ENCODE measurements at places on chromosomes 3 and 15.
A peak's percentile ranks its signal among the peaks of the same experiment; 100 is the strongest.

DNA sequence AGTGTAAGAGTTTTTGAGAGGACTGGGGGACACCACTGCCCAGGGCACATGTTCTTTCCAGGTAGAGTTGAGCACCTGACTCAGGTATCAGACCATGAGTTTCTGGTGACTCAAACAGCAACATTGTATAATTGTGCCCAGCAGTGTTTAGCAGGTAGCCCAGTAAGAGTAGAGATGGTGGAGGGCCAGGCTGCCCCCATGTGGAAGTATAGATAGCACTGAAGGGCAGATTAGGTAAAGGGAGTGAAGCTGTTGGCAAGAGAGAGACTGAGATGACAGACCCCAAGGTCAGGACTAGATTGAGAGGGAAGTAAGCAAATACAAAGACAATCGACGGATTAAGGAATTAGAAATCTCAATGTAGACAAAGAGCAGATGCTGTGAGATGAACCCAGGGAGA, 74.6 kb downstream of the TRIM42 start:
- no peak for DNase-seq

DNA sequence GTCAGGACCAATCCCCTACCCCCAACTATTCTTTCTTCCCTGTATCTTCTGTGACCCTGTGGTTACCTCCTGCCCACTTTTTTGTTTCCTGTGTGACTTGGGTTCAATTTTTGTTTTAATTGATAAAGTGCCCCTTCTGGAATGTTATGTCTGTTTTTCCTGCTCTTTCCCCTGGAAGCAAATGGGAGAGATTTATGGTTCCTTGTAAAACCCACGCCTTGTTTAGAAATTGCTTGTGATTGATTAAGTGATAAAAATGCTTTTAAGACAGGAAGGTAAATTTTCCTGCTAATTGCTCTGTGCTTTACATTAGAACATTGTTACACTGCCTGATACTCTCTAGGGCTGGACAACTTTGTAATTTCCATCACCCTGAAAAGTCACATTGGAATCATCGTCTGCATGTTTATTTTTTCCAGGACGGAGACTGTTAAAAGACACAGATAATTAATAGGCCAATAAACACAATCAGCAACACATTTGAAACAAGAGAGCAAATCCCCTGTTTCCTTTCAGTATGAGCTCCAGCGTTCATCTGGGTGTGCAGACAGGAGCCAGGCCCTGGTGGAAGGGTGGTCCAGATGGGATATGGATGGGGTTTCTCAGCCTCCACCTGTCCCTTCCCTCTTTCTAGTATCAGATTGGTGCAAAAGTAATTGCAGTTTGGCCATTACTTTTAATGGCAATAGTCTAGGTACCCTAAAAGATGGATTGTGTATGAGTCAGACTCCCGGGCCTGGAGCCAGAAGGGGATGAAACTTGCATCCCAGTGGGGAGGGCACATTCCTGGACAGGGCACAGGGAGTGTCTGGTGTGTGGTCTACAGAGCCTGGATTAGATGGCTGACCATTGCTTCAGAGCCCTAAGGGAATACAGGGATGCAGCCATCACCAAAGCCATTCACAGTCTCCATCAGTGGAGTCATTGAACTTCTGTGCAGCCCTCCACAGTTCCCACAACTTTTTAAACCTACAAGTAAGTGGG, 58.1 kb upstream of the AGBL1 start:
- no peak for DNase-seq

DNA sequence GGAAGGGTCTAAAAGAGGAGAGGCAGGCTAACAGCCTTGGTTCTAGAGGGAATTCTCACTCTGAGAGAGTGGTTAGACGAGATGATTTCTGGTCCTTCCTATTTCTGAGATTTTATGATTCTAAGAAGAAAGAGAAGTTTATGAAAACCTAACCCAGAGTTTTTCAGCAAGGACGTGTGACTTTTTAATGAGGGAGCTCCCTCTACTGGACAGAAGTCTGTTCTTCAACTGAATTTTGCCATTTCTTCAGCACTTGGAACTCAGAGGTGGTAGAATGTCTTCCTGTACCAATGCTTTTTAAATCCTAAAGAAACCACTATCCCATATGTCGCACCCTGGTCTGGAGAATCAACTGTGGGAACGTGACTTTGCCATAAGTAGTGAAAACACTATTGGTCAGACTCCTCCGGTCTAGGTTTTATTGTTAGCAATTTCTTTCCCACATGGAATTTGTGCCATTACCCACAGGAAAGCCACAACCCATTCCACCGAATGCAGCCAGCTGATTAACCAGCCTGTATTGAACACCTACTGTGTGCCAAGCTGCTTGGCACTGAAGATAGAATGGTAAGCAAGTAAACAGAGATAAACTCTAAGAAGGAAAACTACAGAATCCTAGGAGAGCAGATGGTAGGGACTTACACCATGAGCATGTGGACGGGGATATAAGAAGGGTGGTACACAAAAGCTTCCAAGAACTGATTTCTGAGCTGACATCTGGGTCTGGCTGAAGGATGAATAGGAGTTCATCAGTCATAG, 199.5 kb upstream of the LMCD1 start:
- peak; percentile 43 for DNase-seq

- no peak for DNase-seq
Measured at GRCh38 chr3:10968401-10968800, 24.1 kb upstream of the SLC6A1 start.

GRCh38 chr3:154458560-154458959, 28.6 kb upstream of the GPR149 start:
- DNase-seq, result no peak

GRCh38 chr3:79848876-79849275, 81.1 kb upstream of the ROBO1 start:
- no peak for DNase-seq

DNA sequence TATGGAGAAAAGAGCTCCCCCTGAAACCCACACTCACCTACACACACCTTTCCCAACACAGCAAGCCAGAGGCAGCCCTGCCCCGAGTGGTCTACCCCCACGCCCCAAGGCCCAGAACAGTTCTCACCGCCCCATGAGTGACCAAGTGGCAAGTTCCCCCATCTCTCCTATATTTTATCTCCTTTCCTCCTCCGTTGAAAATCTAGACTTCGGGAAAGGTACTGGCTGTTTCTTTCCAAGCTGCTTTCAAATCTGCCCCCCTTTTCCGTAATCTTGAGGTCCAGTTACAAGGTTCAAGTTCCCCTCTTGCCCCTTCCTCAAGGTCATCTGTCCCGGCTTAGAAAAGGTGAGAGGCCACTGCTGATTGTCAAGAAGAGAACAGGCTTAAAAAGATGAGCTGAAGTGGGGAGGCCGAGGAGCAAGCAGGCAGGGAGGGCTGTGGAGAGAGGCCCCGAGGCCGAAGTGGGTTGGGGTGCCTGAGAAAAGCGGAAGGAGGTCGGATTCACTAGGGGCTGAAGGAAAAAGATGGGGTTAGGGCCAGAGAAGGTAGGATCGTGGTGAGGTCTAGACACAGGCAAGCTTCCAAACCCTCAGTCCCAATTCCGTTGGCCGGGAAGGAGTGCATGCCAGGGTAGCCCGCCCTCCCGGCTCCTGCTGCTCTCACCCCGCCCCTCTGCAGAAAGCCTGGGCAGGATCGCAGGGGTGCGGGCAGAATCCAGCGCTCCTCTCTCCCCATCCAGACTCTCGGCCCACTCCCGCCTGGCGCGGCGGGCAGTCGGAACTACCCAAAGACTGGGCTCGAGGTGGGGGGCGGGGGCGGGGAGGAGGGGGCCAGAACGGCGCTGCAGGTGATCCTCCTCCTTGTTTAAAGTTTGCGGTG, 1.7 kb downstream of the SEMA5B start:
- DNase-seq, result no peak

DNA sequence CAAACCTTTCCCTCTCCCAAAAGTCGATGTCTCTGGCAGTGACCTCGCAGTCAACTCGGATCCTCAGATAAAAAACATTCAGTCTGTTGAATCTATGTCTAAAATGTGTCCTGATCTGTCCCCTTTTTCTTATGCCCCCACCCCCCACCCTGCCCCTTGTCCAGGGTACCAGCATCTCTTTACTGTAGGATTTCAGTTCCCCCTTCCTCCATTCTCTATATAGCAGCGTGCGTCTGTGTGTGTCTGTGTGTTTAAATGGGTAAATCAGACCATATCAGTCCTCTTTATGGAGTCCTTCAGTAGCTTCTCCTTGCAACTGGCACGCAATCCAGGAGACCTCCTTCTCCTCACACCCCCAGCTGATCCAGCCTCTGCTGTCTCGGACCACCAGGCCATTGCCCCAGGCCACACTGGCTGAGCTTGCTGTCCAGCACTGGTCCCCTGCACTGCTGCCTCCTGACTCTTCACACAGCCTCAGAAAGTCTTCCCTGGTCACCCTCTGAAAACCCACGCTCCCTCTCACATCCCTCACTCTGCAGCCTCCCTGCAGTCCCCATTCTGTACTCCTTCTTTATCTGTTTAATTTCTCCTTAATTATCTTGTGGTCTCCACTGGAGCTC, 1.5 kb downstream of the LRRK1 start:
- no peak for DNase-seq

GRCh38 chr3:125357032-125357658, 18.0 kb downstream of the ZNF148 start:
- peak; percentile 41 for DNase-seq

GRCh38 chr3:149342413-149343380, 9.3 kb upstream of the TM4SF18 start:
- no peak for DNase-seq

GRCh38 chr15:33124279-33124678, 70.2 kb downstream of the FMN1 start:
- no peak for DNase-seq

DNA sequence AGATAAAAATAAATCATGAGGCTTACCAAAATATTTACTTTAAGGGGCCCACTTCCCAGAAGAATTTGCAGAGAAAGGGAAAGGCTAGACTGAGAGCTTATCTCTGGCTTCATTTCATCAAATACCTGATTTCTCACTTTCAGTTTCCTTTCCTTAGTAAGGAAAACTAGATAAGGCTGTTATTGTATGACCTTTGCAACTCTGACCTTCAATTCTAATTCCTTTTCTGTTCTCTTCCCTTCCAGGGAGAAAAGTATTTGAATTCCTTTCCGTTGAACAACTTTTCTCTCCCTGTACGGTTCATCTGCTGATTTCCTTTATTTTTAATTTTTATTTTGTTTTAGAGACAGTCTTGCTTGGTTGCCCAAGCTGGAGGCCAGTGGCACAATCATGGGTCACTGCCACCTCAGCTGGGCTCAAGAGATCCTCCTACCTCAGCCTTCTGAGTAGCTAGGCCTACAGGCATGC, 7.1 kb upstream of the PXK start:
- DNase-seq, result no peak
